GM19239 (cell line): ENCODE measurements at places on chromosomes 5 and 9.

- no peak for DNase-seq
Observed at GRCh38 chr5:52356311-52356918, 431.3 kb upstream of the ITGA1 start.

DNA sequence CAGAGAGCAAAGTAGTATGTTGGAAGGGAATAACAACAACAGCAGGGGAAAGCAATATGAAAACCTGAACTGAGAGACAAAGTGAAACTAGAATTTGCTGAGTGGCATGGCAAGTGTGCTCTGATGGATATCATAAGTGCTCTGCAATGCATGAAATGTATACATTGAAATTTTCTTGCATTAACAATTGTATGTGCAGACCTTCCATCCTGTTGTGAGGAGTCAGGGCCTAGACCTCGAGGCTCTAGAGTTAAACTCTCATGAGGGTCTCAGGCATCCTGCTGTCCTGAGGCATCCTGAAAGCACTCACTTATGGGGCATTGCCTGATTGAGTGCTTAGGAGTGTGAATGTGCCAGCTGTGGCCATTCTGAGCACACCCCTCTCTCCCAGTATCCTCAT is 1.1 kb downstream of the ECM2 start:
- peak; percentile 5 for DNase-seq

DNA sequence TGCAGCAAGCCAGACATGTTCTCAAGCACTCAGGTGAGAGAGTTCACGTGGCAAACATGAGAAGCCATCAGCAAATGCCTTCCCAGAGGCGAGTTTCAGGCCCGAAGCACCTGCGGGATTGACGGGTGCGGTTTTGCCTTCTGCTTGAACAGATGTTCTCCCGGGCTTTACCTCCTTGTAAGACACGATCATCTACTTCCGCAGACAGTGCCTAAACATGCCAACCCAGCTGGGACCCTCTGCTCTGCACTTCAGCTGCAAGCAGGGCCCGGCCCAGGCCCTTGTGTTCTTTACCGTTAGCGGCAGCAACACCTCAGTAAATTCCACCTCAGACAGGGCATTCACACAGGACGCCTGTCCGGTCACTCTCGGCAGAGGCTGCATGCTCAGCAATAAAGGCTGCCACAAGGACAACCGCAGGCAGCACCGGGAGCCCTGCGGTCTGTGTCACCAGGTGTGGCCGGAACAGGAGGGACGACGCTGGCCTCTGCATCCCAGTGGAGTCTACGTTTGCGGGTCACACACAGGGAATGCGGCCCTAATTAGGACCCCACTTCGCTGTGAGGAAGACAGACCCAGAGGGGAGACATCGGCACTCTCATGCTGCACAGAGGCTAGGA is 139.6 kb downstream of the ROR2 start:
- DNase-seq: no peak

DNA sequence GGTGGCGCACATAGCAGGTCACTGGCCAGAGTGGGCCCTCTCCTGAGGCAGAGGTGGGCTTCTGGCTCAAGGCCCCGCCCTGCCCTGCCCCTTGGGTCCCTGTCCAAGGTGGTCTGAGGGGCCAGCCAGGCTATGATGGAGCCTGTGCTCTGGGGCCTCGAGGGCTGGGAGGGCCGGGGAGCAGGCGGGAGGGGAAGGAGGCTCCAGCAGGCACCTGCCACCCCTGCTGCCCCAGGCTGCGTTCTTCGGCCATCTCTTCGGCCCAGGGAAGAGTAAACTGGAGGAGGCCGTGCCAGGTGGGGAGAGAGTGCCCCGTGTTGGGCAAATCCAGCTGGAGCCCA is 14.6 kb downstream of the FIBCD1 start:
- DNase-seq: no peak

GRCh38 chr5:137573376-137573775 is 74.2 kb upstream of the SPOCK1 start:
- no peak for DNase-seq

DNA sequence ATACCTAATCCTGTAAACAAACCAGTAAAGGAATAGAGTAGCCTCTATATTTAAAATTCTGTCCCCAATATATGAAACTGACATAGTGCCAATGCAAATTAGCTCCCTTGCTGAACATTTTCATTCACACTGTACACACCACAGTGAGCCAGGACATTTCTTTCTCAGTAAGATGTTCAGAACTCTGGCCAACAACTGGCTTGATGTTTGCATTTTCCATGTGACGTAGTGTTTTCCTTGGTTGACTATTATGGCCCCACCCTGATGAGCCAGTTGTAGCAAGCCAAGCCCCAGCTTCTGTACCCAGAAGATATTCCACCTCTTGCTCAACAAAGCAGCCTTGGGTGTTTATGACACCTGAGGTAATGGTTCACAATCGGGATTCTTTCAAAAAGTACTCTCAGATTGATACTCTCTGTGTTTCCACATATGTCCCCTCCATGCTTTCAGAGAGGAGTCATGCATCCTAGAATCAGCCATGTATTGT is 17.7 kb upstream of the ANXA1 start:
- DNase-seq: no peak
